ENCODE measurements at places on chromosomes 5 and 9.

DNA sequence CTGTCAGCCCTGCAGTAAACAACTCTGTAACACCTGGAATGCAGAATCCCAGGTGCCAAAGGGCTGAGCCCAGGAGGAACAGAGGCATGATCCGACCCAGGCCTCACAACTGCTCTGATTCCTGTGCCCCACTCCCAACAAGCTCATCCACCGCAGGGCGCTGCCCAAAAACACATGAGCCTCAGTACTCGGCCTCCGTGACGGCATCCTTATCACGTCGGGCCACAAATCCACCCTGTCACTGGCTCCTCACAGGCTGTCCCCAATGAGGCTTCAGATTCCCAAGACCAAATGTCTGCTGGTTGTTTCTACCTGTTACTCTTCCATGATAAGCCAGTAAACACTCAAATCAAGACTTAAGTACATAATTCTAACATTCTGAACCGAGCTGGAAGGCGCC is 15.2 kb downstream of the QSOX2 start:
- DNase-seq = no peak

DNA sequence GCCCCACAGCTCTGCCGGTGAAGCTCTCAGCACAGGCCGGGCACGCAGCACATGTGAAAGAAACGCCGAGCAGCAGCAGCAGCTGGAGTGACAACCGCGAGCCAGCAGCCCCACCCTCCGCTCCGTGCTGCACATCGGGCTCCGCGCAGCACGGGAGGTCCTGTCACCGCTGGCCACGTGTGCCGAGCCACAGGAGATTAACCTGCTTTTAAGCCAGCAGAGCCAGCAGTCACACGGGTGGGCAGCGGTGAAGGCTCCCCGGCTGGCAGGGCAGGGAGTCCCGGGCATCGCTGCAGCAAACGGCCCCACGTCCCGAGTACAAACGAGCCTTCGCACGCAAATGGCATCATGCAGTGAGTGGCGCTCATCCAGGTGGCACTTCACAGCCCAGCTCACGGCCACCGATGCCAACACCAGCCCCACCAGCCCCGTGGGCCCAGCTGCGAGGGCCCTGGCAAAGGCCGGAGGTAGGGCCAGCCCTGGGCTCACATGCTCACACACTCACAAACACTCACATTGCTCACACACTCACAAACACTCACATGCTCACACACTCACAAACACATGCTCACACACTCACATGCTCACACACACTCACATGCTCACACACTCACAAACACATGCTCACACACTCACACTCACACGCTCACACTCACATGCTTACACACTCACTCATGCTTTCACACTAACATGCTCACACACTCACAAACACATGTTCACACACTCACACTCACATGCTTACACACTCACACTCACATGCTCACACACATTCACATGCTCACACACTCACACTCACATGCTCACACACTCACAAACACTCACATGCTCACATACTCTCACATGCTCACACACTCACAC is 11.1 kb downstream of the CCDC187 start:
- no peak for DNase-seq

DNA sequence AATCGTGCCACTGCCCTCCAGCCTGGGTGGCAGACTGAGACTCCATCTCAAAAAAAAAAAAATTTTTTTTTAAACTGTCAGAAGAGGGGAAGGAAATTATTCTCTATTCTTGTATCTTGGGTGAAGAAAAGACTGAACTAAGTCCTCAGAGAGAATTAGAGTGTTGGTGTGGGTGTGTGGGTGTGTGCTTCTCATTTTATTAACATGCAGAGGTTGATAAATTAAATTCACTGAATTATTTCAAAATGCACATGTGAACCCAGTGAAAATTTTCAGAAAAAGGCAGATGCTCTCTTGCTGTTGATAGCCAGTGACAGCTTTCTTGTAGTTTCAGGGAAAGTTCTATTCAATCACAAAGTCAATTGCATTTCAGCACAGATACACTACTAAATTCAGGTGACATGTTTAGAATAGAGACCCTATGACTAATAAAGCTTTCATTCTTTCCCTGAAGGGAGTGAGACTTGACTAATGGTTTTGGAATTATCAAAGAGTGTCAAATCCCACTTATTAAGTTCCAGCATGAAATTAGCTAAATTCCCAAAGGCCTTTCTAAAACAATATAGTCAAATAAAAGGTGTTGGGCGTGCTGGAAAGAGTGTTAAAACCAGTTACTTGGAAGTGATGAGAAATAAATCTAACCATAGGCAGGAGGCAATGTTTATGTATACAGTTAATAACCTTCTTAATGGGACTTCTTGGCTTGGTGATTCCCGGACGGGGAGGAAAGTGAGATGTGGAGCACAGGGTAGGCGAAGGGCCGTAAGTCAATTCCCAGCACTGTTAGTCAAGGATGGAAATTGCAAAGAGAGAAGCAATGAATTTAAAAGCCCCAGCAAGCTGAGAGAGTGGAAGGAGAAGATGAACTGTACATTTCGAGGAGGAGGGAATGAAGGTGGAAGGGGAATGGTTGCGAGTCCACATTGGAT is 103.2 kb upstream of the SPATA31D4 start:
- DNase-seq = no peak

DNA sequence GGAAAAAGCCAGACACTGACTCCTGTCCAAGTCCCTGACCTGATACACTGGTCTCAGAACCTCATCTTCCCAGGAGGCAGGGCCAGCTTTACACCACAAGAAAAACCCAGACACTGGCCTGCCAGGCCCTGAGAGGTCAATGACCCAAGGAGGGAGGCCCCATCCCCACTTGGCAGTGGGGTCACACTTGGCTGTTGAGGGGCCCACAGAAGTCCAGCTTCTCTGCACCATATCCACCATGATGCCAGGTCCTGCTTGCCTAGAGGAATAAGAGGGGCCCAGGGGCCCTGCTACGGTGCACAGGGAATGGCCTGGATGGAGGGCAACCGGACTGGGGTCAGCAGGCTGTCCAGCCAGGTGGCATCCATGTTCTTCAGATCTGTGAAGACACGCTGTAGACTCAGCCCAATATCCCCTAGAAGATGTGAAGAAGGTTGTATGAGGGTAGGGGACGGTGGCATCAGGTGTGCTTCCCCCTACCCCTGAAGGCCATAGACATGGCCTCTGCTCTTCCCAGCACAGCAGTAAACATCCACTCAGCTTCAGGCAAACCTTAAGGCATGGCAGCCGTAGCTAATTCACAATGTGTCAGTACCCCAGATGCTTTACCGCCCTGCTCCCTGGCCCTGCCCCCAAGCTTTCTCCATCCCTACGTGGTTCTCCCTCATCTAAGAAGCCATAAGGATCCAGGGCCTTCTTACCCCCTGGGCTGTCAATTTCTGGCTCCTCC is 6.7 kb downstream of the IRF1 start:
- no peak for DNase-seq

DNA sequence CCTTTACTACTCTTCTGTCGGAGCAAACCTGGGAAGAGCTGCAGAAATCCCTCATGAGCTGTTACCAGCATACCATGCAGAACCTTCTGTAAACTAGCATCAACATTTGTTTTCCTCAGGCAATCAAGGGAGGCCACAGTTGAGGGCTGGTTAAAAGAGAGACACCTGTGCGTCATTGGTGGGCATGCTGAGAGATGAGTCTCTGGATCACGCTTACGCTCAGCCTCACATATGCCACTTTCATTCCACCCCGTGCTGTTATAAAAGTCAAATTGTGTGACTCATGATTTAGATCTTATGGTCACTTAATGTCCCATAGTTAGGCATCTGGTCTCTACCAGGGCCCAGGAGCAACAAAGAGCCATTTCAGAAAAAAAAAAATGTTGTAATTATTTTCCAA is 18.1 kb upstream of the ICE1 start:
- DNase-seq = no peak

GRCh38 chr9:127781806-127782205 is 3.3 kb upstream of the SH2D3C start:
- no peak for DNase-seq

GRCh38 chr5:88761269-88761850 is 121.6 kb downstream of the MEF2C start:
- no peak for DNase-seq

DNA sequence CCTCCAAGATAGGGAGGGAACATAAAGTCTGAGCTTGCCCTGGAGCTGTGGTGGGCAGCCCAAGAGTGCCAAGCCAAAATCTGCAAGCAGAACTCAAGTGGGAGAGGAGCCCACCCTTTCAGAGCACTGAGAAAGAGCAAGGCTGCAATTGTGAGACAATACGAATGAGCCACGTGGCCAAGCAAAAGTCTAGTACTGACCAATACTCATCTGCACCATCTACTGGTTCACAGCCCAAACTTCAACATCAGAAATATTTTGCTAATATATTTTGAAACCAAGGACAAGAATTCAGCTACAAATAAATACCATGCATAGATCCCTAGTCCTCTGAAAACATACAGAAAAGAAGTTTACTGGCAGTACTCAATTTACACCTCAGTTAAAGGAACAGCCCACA is 696.2 kb upstream of the COX7C start:
- no peak for DNase-seq

GRCh38 chr5:14663734-14664269 is 716 bp upstream of the OTULIN start:
- DNase-seq = no peak

DNA sequence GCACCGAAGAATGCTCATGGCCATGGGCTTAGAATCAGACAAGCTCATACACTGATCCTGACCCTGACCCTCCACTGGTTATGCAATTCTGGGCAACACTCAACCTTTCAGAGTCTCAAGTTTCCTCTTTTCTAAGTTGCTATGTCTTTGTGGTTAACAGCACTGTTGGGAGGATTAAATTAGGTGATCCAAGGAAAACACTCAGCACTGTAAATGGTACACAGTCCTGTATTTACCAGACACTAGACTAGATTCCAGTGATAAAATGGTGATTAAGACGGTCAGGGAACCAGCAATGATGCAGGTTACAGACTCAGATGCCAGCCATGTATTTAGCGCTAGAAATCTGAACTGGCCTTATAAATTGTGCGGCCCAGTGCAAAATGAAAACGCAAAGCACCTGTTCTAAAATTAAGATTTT is 8.1 kb downstream of the ARL15 start:
- DNase-seq = no peak

DNA sequence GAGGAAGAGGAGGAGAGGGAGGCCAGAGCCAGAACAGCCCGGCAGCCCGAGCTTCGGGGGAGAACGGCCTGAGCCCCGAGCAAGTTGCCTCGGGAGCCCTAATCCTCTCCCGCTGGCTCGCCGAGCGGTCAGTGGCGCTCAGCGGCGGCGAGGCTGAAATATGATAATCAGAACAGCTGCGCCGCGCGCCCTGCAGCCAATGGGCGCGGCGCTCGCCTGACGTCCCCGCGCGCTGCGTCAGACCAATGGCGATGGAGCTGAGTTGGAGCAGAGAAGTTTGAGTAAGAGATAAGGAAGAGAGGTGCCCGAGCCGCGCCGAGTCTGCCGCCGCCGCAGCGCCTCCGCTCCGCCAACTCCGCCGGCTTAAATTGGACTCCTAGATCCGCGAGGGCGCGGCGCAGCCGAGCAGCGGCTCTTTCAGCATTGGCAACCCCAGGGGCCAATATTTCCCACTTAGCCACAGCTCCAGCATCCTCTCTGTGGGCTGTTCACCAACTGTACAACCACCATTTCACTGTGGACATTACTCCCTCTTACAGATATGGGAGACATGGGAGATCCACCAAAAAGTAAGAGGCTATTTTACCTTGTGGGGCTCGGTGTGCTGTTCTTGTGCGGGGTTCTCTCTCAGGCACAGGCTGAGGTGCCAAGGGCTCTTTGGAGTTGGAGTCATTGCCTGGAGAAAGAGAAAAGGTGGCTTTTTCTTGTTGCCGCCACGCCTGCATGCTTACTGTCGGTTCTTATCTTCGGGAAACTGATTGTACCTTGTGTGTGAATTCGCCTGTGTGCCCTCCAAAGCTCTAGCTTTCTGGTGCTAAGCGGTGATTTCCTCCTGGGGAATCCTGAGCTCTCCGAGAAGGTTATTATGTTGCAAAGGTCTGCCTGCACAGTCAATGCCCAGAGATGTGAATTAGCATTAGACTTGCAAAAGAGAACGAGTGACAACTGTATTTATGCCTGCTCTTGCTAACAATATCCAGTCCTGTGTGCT is at the start of gene ISL1:
ISL1 (plus strand) TSS at position 318 of the 991 bp plus-strand sequence; CDS start at position 542, 224 bp downstream.
- peak; percentile 88 for DNase-seq

GRCh38 chr5:175811589-175811988 is 59.8 kb upstream of the CPLX2 start:
- no peak for DNase-seq

GRCh38 chr5:95850391-95850894 is 27.9 kb upstream of the GLRX start:
- no peak for DNase-seq

- no peak for DNase-seq
These were observed 152.1 kb downstream of the GNA14 start for GRCh38 chr9:77495834-77496671.

DNA sequence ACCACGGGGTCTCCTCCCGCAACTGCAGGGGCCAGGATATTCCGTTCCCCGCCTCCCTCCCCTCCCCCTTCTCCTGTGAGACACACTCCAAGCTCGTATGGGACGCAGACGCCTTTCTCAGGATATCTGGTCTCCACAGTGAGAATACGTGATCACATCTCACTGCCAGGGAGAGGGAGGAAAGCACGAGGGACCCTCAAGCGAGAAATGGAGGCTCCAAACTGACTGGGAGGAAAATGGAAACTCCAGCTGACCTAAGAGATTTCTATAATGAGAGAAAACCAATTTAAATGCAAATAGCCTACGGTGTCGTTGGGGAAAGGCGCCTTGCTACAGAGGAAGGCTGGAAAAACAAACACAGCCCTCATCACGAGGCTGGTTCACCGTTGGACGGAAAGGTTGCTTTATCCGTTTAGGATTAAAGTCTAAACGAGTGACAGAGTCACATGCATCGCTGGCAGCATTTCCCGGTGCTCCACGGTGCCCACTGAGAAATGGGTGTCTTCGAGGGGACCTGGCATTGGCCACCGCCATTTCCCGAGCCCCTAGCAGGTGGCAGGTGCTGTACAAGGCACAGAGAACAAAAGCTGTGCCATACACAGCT is 116.9 kb upstream of the CPEB4 start:
- no peak for DNase-seq

GRCh38 chr9:110129425-110129824 is 78.5 kb downstream of the C9orf152 start:
- no peak for DNase-seq

DNA sequence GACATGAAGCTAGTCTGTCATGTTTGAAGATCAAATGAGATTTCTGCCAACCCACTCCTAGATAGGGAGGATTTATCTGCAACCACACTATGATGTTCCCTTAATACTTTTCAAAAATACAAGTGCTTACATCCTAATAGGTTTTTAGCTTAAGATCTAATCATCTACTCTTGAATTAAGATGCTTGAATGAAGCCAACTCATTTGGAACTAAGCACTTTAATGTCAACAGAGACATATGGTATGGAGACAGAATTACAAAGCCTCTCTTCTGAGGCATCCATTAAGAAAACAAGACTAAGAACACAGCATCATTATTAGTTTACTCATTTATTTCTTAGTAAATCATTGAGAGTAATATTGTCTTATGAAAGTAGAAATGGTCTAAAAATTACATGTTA is 139.3 kb upstream of the NFIB start:
- no peak for DNase-seq

All from Calu3 (cell line).